Stimulated activated CD4-positive, alpha-beta T cell treated with anti-CD3 and anti-CD28 coated beads, Interleukin-12 subunit alpha, Interleukin-12 subunit beta, amount 100 ng/mL, for 24 hours (primary cell): ENCODE measurements at places on chromosomes 11 and 22.

GRCh38 chr22:35310556-35311550 lies 11.2 kb downstream of the TOM1 start:
- no peak for DNase-seq

GRCh38 chr11:11279956-11280689 lies 72.9 kb downstream of the CSNK2A3 start:
- no peak for DNase-seq

GRCh38 chr22:42069801-42070516 lies 653 bp downstream of the NAGA start:
- DNase-seq = no peak

DNA sequence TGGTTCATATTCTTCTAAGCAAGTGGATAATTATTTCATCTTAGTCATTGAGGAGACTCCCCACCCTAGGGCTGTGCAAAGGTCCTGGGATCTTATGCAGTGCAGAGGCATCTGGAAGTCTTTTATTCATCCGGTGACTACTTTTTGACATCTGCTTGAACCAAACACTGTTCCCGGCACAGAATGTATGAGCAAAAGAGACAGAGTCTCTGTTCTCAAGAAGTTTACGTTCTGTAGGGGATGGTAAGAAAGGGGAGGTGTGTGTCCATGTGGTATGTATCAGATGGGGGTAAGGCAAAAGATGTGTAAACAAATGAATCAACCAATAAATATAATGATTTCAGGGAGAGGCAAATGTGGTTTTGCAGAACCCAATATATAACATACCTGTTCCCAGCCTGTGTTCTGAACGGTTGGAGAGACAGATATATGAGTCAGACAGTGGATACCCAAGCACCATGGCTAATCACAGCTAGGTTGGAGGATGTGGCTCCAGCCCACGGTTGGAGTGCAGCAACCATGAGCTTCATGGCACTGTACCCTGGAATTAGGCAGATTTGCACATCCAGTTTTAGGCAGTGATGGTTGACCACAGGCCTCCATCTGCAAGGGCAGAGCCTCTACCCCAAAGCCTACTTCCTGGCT lies 75.1 kb upstream of the CADM1 start:
- DNase-seq = no peak

GRCh38 chr22:17767233-17768065 lies 6.8 kb downstream of the BID start:
- no peak for DNase-seq

DNA sequence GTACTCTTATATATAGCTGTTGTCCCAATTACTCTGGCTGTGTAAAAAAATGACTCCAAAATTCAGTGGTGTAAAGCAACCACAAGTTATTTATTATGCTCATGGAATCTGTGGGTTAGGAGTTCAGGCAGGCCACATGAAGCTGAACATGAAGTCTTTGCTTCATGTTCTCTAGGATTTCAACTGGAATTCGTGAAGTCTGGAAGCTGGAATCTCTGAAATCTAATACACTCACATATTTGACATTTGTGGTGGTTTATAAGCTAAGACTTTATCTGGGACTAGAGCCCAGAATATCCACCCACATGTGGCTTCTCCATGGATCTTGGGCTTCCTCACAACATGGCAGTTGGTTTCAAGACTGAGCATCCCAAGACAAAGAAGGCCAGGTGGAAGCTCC lies 430.6 kb downstream of the MIAT start:
- no peak for DNase-seq

DNA sequence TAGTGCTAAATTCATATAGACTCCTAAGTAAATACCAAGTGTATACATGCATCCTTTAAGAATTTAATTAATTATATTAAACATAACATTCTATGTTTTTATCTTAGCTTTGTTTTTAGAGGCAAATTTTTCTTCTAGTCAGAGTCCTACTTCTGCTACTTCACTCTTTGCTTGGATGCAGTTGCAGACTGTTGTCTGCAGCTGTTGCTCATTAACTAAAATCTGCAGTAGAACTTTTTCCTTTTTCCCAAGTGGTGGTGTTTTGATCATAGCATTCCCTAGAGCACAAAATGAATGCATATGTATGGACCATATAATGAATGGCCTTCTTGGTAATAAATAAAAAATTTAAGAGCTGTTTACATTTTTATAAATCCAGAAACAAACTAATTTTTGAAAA lies 198.3 kb downstream of the CASP12 start:
- DNase-seq = no peak

DNA sequence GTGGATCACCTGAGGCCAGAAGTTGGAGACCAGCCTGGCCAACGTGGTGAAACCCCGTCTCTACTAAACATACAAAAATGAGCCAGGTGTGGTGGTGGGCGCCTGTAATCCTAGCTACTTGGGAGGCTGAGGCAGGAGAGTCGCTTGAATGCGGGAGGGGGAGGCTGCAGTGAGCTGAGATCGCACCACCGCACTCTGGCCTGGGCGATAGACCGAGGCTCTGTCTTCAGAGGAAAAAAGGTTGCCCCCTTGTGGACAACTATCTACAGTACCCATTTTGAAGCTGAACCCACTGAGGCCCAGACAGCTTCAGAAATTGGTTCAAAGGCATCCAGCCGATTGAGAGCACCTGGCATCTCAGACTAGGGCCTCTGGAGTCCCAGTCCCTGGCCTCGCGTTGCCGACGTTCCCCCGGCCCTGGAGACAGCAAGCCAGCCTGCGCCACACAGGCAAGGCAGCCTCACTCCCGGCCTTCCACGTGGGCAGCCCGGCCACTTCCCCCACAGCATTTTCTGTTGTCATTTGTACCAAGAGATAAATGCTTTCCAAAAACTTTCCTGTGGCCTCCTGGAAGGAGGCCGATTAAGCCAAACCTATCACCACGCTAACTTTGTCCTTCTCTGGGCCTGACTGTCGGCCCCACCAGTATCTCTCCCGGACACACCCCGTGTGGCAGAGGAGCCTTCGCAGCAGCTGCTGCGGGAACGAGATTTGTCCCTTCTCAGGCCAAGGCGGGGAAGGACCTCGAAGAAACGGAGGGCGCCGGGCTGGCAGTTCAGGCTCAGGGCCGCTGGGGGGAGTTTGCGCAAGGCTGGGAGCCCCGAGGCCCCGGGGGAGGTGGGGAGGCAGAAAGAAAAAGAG lies 82.8 kb downstream of the FLI1 start:
- DNase-seq = no peak

DNA sequence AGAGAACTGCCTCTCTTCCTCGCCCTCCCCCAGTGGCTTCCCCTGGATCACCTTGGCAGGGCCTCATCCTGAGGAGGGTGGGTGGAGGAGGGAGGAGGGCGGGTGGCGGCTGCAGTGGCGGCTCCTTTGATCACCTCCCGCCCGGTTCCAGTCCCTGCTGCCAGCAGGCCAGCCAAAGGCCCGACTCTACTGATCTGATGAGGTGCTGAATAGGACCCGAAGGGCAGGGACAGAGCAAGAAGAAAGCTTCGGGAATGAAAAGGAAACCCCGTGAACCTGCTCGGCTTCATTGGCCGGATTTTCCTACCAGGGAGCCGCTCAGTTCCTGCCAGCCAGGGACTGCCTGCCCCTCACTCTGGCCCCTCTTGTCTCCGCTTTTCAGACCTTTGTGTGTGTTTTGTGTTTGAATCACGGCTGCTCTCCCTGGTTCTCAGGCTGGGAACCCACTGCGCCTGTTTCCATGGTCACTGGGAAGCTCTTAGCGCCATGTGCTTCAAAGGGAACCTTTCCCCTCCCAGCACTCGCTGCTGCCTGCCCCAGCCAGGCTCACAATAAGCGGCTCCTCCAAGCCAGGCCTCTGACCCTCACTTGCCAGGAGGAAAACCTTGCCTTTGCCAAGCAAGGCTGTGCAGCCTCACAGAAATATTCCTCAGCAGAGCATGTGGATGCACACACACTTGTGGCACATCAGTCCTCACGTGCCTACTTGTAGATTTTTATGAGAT lies 56.8 kb downstream of the C22orf31 start:
- no peak for DNase-seq

DNA sequence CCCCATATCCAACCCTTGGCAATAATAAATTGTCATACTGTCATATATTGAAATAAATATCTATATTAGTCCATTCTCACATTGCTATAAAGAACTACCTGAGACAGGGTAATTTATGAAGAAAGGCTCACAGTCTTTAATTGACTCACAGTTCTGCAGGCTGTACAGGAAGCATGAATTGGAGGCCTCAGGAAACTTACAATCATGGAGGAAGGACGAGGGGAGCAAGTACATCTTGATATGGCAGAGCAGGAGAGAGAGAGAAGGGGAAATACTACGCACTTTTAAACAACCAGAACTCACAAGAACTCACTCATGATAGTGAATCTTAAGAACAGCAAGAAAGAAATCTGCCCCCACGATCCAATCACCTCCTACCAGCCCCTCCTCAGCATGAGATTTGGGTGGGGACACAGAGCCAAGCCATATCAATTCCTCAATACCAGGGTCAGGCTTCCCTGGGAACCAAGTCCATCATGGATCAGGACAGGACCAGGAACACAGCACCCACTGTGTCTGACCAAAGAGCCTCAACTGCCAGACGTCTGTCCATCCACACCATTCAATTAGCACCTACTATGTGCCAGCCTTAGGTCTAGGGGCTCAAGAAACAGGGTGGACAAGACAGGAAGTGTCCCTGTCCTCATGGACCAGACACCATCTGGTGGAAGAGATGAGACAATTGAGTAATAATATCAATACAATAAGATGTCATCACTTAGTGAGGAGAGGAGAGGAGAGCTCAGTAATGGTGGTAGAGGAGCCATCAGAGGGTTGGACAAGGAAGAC lies 56.9 kb upstream of the TOP3B start:
- DNase-seq = no peak

GRCh38 chr11:68044145-68044813 lies 5.5 kb downstream of the TCIRG1 start:
- no peak for DNase-seq

DNA sequence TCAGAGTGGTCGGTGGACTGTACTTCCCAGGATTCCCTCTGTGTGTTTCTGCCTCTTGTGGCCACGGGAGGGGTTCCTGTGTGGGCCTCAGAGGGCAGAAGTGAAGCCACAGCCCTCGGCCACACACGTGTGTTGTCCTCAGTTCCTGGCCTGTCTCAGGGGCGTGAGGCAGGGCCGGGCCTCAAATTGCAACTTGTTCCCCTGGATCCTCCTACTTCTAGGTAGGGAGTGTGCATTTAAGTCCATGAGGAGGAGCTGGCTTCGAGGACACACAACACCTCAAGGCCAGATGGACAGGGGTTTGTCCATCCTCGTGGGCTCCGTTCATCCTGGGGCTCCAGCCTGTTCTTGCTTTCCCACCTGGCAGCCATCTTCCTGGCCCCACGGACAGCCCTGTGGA lies 573.0 kb downstream of the TBC1D22A start:
- no peak for DNase-seq

- DNase-seq = no peak
Measured at GRCh38 chr22:41799486-41800347, 762 bp upstream of the CCDC134 start.

DNA sequence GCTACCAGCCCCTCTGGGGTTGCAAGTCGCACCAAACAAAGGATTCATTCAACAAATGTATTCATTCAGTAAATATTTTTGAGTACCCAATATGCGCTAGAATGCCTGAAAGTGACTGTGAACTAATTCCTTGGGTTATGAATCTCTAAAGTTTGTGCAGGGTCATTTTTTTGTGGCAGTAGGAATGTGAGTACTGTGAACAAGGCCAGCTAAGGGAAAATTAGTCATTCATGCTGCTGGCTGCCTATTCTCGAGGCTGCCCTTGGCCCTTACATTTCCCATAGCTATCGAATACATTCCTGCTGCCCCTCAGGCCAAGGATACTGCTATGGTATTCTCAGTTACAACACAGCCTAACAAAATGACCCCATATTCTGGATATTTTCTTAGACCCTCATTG lies 141.6 kb downstream of the TRPC6 start:
- DNase-seq = no peak

- no peak for DNase-seq
Measured at GRCh38 chr22:23065069-23065451, 5.3 kb upstream of the GNAZ start.

GRCh38 chr11:120519474-120519873 lies 7.9 kb downstream of the GRIK4 start:
- no peak for DNase-seq

DNA sequence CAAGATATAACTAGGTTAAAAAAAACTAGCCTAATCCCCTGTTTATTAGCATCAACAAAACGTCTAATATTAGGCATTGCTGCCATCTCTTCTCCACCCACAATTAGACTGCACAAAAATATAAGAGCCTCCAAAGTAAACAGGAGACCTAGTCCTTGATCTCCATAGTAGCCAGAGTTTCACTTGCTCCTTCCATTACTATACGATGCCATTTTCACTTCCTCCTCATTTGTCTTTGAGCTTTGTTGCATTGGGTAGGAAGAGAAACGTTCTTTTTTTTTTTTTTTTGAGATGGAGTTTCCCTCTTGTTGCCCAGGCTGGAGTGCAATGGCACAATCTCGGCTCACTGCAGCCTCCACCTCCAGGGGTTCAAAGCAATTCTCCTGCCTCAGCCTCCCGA lies 42.3 kb upstream of the RDX start:
- no peak for DNase-seq

DNA sequence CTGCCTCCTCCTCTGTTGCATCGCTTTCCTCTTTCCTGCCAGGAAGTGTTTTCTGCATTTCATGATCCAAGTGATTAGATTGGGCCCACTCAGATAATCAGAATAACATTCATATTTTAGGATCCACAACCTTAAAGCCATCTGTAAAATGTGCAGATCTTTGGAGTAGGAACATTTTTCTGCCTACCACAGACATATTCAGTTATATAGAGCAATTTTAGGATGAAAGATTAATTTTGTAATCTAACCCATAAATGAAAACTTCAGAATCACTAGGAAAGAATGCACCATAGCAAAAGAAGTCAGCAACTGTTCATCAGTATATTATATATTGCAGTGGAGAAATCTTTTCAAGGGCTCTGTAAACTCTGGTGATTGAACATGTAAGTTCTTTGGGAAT lies 659.9 kb upstream of the LUZP2 start:
- DNase-seq = no peak

- DNase-seq = no peak
Measured at GRCh38 chr11:117461396-117462182, 133.9 kb downstream of the CEP164 start.

- DNase-seq = no peak
Measured at GRCh38 chr11:128399251-128400121, 187.9 kb downstream of the ETS1 start.

DNA sequence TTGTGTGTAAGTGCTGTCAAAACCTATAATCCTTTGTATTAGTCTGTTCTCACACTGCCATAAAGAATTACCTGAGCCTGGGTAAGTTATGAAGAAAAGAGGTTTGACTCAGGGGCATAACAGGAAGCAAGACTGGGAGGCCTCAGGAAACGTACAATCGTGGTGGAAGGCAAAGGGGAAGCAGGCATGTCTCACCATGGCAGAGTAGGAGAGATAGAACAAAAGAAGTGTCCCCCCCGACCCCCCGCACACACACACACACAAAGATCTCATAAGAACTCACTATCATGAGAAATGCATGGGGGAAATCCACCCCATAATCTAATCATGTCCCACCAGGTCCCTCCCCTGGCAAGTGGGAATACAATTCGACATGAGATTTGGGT lies 2.3 kb upstream of the USP28 start:
- DNase-seq = no peak
